Hematopoietic multipotent progenitor cell treated with erythropoietin and hydrocortisone succinate and interleukin-3 and kit ligand, for 15 days (in vitro differentiated cells): ENCODE measurements at places on chromosomes 13 and 19.

DNA sequence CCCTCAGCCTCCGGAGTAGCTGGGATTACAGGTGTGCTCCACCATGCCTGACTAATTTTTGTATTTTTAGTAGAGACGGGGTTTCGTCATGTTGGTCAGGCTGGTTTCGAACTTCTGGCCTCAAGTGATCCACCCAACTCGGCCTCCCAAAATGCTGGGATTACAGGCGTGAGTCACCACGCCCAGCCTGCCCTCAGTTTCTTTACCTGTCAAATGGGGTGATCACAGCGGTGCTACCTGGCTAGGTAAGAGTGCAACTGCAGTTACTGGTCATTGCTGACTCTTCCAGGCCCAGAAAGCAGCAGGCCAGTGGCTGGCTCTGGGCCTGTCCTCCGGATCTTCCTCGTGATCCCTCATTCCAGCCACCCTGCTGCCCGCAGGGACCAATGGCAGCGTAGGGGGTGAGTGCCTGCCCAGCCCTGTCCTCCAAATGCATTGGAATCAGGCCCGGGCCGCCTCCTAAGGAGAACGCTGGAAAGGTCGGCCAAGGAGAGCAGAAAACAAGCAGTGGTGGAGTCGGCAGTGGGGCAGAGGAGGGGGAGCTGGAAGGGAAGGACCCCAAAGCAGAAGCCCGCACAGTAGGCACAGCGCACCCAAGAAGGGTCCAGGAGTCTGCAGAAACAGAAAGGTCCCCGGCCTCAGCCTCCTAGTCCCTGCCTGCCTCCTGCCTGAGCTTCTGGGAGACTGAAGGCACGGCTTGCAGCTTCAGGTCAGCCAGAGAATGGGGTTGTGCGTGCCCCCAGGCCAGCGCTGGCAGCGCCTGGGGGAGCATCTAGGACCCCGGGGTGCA lies 1.8 kb upstream of the SLC27A1 start:
- no peak for DNase-seq

- DNase-seq: peak; percentile 55
These were observed 674 bp downstream of the BRD4 start for GRCh38 chr19:15331419-15332310.

- no peak for DNase-seq
These were observed 34.5 kb downstream of the UFM1 start for GRCh38 chr13:38384171-38384570.

DNA sequence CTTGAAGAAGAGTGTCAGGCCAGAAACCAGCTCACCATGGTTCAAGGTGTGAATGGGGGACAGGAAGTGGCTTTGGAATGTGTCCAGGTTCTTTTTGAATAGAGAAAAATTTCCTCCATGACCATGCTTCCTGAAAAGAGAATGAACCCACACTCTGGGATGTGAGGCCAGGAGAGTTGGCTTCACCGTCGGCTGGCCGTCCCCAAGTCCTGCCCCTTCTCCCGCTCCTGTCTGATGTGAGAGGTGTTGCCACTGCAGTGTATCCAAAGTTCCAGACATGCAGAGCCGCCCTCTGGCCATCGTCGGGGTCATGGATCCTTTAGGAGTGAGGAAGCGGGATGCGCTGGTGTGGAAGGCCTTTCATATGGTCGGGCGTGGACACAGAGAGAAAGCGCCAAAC lies 101.2 kb downstream of the COL4A2 start:
- no peak for DNase-seq

DNA sequence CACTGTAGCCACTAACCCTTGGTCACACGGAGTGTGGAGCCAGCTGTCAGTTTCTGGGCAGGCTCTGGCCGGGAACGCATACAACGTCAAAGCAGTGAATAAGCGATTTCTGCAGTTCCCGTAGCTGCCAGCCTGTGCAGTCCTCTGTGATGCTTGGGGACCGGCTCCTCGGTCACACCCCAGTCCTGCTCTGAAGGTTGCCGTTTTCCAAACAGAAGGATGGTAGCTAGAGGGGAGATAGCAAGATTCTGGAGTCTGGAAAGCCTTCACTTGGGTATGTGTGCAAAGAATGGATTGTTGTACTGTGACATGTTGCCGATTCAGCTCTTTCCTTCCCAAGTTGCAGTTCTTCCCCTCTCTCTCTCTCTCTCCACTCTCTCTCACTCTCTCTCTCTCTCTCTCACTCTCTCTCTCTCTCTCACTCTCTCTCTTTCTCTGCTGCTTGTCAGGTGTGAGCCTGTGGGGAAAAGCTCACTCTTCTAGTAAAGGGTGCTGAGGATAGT lies 38.7 kb upstream of the C1QTNF9 start:
- DNase-seq: peak; percentile 73
